Fibroblast of lung (primary cell): ENCODE measurements at places on chromosomes 6 and 20.

- DNase-seq: peak; percentile 100
Measured at GRCh38 chr6:79544939-79545450, 7.8 kb upstream of the LCA5 start.

DNA sequence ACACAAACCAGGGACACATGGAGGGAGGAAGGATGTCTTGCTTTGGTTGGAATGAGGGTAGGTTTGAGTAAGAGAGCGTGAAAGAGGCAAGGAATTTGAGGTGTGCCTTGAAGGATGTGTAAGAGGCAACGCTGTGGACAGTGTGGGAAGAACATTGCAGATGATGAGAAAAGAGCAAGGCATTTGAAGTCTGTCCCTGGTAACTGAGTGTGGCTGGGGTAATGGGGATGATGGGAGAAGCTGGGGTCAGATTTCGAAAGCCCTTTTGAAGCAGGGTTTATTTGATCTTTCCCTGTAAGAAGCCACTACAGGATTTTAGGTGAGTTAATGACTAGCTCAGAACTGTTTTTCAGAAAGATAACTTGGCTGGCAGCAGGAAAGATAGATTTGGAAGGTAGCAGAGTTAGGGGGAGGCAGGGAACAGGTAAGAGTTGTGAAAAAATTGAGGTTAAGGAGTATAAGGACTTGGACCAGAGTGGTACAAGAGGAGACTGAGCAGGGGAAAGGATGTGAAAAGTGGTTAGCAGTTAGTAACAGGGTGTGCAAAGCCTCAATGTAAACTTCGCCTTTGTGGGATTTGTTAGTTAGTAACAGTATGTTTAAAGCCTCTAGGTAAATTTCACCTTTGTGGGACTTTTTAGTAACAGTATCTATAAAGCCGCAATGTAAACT lies 17.7 kb downstream of the UTRN start:
- DNase-seq: no peak

- no peak for DNase-seq
Measured at GRCh38 chr6:44942201-44942600, 385.9 kb upstream of the RUNX2 start.

DNA sequence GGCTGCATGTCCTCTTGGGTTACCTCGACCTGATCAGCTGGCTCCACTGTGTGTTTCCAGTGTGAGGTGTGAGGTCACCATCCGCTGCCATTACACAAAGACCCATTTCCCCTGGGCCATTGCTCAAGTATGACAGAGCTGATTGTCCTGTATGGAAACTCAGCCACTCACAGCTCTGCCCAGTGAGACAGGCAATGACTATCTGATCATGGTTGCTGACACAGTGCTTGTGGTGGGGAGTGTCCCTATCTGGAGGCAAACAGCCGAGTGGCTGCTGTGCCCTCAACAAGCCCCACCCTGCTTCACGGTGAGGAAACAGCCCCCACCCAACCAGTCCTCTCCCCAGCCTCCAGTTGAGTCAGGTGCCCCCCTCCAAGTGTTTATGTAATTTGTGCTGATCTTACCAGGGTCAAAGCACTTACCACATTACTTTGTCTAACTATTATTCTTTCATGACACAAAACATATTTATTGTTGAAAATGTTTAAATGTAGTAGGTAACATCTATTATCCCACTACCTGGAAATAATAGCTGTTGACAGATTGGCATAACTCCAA lies 11.7 kb upstream of the MAPK13 start:
- peak; percentile 10 for DNase-seq
